NCI-H146 (cell line): ENCODE measurements at places on chromosomes 11 and 22.

DNA sequence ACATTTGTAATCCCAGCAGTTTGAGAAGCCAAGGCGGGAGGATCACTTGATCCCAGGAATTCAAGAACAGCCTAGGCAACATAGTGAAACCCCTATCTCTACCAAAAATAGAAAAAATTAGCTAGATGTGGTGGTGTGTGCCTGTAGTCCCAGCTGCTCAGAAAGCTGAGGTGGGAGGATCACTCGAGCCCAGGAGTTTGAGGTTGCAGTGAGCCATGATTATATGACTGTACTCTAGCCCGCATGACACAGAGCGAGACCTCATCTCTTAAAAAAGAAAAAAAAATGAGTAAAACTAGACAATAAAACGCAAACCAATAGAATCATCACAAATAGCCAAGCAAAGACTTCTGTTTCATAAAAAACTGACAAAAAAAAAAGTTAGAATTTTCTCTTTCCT is 21.8 kb downstream of the NUCB2 start:
- DNase-seq, result no peak

GRCh38 chr11:107266455-107266854 is 191.2 kb downstream of the CWF19L2 start:
- no peak for DNase-seq

DNA sequence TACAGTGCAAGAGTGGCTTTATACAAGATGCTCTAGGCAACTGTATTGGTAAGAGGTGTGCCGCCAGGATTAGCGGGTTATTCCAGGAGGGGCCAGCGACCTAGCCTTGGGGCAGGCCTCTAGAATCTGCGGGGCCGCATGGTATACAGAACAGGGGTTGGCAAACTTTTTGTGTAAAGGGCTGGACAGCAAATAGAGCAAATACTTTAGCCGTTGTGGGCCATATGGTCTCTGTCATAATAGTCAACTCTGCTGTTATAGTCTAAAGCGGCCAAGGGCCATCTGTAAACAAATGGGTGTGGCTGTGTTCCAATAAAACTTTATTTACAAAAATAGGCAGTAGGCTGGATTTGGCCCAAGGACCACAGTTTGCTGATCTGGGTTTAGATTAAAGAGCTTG is 32.6 kb downstream of the FBLN1 start:
- no peak for DNase-seq

DNA sequence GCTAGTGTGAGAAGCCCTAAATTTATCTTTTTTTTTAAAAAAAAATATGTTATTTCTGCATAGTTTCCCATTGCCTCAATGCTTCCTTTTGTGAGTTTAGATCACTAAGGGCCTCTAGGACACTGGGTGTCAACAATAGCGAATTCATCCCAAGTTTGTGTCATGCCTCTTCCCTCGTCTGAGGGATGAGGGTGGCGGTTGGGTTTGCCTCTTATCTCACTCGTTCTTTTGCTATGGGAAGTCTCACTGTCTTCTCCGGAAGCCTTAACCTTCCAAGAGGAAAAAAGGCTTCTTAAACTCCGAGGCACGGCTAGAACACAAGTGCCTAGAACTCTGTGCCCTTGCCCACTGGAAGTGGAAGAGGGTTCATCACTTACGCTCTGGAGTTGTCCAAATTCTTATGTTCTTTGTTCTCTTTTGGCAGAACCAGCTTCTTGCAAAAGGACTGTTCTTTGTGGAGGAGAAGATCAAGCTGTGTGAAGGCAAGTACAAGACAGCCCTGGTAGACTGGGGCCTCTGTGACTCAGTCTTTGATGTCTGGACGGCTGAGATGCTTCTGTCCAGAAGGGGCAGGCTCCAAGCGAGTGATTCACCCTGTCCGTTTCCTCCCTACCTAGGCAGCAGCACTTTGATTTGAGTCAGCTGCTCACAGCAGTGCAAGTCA is 78.5 kb downstream of the TRAF6 start:
- DNase-seq, result no peak

DNA sequence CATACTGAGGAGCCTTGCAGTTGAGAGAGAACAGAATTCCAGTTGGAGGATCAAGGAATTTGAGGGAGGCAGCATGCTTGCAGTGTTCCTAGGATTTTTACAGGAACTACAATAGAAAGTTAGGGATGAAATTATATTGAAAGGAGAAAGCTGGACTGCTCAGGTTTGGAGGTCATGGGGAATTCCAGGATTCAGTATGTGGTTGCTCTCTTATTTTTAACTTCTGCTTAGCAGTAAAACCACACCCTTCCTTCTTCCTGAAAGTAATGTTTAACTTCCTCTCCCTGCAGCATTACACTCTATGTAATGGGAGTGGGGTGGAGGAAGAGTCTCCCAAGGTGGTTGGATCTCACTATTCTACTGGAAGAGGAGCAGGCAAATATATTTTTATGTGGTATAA is 31.3 kb downstream of the CTNND1 start:
- no peak for DNase-seq

DNA sequence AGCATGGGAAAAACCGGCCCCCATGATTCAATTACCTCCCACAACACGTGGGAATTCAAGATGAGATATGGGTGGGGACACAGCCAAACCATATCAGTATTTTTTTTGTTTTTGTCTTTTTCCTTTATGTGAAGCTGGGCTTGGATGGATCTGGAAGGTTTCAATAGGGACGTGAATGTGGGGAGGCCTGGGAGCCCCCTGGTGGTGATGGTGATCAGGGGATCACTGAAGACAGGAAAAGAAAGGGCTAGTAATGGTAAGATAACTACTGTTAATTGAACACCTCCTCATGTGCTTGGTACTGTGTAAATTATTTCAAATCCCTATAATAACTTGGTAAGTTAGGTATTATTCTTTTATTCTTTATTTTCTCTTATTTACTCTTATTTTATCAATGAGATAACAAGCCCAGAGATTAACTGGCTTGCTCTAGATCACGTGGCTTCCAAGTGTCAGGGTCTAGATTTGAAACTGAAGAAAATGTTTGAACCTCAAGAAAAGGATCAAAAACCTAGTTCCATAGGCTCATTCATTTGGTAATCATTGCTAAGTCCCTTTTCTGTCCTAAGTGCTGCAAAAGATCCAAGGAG is 364.2 kb downstream of the TENM4 start:
- peak; percentile 33 for DNase-seq

GRCh38 chr11:79100093-79100910 is 340.5 kb downstream of the TENM4 start:
- DNase-seq, result peak; percentile 57

- DNase-seq, result no peak
These were observed 44.8 kb upstream of the MYO18B start for GRCh38 chr22:25697181-25697664.

DNA sequence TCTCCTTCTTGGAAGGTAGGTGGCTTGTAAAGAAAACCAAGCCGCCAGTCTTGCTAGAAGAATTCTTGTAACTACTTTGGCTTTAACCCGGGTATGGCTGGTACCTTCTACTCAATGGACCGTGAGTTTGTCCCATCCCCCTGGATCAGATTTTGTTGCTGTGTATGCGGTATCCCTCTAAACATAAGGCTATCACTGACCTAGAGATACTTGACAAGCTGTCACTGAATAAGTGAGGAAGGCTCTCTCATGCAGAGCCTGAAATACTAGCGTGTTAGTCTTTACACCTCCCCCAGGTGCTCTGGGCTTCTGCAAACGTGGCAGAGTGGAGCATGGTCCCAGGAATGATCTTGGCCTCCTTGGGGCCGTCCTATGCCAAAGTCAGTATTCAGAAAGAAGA is 34.5 kb downstream of the GLB1L2 start:
- DNase-seq, result no peak
